OCI-LY7 (cell line): ENCODE measurements at places on chromosomes 2 and 18.
A peak's percentile ranks its signal among the peaks of the same experiment; 100 is the strongest.

DNA sequence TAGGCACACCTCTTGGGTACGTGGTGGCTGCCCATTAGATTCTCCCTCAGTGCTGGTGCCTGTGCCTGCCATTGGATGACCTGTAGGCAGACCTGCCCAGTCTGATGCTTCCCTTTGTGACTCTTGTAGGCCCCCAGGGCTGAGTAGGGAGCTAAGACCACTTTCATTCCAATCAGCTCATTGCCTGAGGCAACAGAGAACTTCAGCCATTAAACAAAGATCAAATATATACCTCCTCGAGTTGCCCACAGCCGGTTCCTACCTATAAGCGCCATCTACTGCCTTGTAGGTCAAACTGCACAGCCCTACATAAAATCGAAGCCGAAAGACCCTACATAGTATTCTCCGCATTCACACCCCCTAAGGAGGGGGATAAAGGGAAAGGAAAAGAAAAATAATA, 184.6 kb downstream of the ETAA1 start:
- DNase-seq: peak; percentile 11

GRCh38 chr2:33380719-33381118, 95.7 kb upstream of the RASGRP3 start:
- no peak for DNase-seq

DNA sequence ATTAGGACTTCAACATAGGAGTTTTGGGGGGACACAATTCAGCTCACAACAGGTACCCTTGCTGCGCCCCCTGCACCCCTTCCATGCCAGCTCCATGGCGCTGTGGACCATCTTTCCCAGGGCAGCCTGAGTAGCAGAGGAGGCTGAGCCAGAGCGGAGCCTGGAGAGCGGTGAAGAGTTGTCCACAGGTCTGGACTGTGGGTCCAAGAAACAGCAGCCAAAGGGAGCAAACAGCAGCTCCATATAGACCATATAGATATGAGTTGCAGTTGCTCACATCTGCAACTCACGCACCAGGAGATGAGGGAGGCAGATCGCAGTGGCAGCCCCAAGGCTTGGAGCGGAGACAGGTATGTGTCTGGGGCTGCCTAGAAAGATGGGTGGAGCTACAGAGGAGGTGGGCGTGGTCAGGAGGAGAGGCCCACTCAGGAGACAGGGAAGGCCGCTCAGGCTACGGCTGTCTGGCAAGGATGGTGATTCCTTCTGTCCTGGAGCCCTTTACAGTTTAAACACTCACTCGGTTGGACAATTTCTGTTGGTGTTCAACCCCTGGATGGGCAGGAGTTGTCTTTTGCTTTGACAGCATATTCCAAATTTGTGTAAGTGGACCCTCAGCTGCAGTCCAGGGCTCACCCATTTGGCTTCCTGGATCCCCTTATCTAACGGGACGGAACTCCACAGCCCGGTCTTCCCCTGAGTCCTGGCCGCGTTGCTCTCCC, 155.1 kb downstream of the LPIN1 start:
- no peak for DNase-seq

DNA sequence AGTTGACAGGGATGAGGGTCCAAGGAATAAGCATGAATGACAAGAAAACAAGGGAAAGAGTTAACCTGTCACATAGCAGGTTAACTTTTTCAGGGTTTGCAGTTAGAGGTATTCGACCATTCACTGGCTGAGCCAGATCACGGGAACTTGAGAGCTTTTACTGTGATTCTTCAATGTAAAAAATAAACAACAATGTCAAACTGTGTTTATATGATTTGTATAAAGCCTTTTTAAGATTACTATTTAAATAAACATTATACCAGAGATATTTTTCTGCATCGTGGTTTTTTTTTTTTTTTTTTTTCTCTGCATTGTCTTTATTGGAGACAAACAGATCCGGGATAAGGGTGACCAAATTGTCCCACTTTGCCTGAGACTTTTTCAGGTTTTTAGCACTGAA, 115.6 kb downstream of the NRP2 start:
- DNase-seq: no peak

DNA sequence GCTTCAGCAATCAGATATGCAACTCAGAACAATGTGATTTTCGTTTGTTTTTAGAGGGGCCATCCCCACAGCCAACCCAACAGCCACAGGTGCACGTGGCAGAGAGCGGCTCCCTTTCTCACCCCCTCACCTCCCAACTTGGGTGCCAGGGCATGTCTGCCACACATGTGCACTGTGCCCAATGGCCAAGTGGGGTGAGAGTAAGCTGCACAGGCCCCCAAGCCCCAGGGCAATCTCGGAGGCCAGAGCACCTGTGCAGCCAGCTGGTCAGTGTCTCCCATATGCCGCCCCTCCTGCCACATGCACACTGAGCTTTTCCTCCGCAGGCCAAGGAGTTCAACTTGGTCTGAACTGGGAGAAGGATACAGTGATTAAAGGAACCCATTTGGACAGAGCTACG, 1130.2 kb downstream of the DSC3 start:
- DNase-seq: no peak

DNA sequence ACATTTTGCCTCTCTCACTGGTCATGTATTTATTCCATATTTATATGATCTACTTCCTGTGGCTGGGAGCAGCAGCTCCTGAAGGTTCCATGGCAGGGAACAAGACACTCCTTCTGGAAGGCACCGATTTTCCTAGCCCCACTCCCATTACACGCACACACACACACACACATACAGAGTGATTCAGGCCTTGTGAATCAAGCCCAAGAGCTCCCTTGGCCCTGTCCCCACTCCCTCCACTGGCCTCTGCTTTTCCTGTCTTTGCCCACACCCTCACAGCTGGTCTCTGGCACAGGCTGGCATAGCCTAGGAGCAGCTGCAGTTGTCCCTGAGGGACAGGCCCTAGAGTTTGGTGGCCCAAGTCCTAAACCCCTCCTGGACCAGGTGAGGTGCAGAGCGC, 201.7 kb downstream of the NAPG start:
- DNase-seq: no peak

DNA sequence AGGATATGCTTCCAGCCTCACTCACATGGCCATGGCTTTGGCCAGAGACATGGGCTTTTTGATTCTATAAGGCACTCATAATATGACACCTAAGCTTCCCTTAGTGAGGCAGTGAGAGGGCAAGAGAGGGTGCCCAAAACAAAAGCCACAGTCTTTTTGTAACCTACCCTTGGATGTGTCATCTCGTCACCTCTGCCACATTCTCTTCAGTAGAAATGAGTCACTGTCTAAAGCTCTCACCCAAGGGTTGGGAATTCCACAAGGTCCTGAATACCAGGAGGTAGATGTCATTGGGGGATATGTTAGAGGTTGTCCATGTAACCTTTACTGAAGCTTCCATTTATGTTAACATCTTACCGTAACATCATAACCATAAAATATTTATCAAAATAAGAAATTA, 108.4 kb downstream of the ALMS1 start:
- no peak for DNase-seq

GRCh38 chr18:8948471-8949149, 153.9 kb upstream of the NDUFV2 start:
- DNase-seq: peak; percentile 36

DNA sequence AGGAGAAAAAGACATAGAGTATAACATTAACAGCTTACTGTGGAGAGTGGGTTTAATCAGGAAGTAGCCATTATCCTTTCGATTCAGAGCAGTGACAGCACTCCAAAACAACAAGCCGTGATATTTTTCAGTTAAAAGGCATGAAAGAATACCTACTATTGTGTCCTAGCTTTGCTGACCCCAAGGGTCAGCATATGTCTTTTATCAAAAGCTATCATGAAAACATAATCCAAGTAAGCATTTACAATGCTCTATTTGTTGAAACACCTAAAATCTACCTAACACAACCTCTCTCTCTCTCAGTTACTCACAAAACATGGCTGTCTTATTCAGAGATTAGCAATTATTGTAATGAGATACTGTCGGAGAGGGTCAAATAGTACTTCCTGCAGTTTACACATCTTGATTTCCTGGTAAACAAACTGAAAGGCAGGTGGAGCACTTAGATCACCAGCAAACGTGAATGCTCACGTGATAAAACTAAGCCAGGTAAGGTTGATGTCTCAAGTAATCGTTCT, 100.0 kb downstream of the BAZ2B start:
- peak; percentile 52 for DNase-seq

- no peak for DNase-seq
Observed at GRCh38 chr18:27135504-27136207, 49.5 kb downstream of the CHST9 start.

DNA sequence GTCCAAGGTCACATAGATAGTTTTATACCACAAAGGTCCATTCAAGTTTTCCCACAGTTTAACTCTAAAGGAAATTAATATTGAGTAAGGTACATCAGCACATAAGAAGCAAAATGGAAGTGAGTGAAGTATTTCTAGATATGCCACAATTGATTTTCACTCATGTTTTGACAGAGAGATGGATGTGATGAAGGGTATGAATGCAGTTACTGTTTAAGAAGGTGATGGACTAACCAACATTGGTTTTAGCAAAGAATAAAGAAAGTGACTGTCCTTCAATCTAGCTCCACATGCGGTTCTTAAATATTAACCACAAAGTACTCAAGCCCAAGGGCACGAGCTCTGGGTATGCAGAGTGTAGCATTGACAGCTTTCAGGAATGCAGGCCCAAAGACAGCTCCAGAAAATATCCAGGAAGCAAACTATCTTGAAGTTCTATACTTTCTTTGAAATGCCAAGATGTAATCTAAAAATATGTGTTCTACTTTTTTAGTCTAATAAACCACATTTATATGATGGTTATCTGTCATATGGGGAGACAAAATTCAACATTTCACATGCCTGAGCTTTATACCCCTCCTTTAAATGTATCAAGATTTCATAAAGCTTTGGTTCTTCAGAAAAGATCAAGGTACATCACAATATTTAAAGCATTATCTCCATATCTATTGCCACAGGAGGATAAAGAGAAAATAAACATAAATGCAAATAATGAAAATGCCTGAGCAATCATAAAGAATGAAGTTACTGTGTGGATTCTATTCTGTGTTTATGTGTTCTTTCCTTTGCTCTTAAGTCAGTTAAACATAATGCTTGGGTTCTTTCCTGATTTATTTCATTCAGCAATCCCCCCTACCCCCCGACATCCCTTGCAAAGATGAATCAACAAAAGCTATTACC, 6.7 kb upstream of the SCN1A start:
- no peak for DNase-seq

DNA sequence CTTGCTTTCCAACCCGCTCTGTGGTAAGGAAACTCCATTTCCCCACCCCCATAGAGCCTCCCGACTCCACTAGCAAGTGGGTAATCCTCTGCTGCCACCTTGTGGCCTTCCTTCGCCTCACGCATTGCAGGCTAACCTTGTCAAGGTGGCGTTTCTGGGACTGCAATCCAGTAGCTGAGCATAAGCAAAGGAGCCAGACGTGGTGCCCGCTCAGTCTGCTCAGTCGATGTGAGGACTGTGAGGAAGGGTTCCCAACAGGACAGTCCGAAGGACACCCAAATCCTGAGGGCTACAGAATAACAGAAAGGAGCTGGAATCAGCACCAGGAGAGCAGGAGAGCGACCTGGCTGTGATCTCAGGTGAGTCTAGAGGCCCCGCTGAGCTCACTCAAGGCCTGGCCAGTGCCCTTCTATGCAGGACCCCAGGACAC, 144.2 kb downstream of the SUCLG1 start:
- peak; percentile 79 for DNase-seq

DNA sequence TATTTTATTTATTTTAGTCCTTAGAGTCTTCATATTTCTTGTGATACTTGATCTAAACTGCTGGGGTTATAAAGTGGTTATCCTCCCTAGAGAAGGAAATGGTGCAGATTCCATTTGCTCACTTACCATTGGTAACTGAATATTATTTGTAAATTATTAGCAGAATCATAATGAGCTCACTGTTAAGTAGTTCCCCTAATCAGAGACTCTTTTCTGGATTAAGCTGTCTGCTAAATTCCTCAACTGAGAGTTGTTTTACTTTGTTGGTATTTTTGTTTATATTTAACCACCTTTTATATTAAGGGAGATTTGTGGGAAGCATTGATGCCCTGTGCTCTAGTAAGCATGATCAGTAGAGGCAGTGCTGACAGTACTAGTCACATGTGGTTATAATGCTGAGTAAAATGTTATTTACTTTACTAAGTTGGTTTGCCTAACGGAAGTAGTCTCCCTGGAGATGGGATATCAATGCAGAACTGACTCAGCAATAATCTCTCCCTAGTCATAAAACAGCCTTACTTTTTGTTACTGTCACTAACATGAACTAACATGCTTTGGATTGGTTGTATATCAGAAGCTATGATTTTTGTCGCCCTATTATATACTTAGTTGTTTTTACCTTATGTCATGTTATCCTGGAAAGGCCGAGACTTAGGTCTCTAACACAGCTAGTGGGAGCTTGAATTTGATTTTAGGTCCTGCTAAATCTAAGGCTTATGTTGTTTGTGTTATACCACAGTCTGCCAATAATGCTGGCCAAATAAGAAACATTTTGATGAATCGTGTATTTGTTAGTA, 166.7 kb downstream of the MCFD2 start:
- no peak for DNase-seq

DNA sequence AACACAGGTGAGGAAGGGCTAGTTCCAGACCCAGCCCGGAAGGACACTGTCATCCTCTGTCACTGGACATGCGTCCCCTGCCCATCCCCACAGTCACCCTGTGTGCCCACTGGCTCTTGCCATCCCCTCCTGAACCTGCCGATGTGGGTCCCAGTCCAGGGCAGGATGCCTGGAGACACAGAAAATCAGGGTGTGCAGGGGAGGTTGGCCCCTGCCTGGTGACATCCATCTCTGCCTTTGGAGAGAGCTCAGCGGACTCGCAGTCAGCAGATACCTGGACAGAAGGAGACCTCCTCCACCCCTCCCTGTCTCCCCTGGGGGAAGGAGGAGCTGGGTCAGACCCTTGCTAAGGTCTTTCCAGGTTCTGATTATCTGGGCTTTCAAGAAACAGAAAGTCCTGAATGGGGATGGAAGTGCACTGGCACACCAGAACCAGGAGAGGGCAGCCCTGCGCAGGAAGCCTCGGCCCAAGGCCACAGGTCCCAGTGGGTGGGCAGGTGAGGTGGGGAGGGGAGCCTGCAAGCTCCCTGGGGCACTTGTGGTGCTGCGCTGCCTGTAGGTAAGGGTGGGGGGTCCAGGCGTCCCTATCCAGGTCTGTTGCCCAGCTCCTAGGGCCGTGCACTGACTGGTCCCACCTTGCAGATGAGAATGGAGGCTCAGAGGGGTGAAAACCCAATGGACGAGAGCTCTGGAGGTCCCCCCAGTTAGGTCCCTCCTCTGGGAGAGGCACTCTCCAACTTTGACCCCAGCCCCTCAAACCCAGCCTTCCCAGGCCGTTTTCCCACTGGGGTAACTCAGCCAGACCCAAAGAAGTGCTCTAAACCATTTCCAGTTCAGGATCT, 9.7 kb upstream of the OTOS start:
- peak; percentile 40 for DNase-seq
